Neural crest cell (in vitro differentiated cells): ENCODE measurements at places on chromosomes 7 and 10. TPM values are rescaled to one million over a fixed set of nuclear protein-coding genes. Genes with fewer than 3 reads are reported as not detected.

Gene METTL27
- total RNA-seq: 1.7 and 2.3 TPM in 2 replicates

Gene GBX1
- total RNA-seq: 2.0 and 2.4 TPM in 2 replicates

Gene GIMAP6
- total RNA-seq: not detected in 2 replicates

Gene OR6B1
- not detected in 2 replicates for total RNA-seq

Gene OPALIN
- total RNA-seq: not detected in 2 replicates

Gene GIGYF1
- total RNA-seq: 71.8 and 82.9 TPM in 2 replicates

Gene SMO
- 104 and 119 TPM in 2 replicates for total RNA-seq

Gene SCD
- 969 and 975 TPM in 2 replicates for total RNA-seq

- H3K27ac ChIP-seq: no peak overlapping the region
- H3K4me3 ChIP-seq: no peak overlapping the region
- no peaks in the 10 kb centered on the region for H3K36me3 ChIP-seq
These were observed 98.1 kb downstream of the GPR37 start for GRCh38 chr7:124667312-124668153.

DNA sequence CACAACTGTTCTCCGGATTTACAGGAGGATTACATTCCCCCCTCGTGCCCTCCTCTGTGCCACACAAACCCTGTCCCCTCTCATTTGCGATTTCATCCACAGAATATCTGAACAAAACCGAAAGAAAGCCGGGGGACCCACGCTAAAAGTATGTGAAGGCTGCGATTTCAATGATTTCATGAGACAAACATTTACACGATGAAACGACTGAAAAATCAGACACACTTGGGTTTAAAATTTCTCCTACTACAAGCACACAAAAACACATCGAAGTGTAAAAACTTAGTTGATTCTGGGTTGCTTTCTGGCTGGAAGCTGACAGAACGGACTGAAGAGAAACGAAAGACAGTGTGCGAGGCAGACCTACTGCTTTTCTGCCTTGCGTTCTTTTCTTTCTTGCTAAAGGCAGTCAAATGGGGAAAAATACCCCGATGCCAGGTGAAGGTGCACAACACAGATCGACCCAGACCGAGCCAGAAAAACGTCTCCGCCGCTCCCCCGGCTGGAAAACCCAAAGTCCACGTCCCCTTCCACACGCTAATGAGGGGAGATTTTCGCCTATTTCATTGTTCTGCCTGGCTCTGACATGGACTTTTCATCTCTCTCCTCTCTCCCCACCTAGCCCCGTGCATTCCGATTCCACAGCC, 1.2 kb downstream of the HIPK2 start:
- peak; percentile 9 for DNase-seq
- peaks cover 6% of the 10 kb centered on the region for H3K27me3 ChIP-seq
- peak overlapping the region; percentile 95 for H3K4me3 ChIP-seq

GRCh38 chr7:97871659-97872024, 566 bp downstream of the ASNS start:
- H3K36me3 ChIP-seq: peaks cover 2% of the 10 kb centered on the region
- DNase-seq: no peak
- peak overlapping the region; percentile 88 for H3K27ac ChIP-seq
- H3K27me3 ChIP-seq: peaks cover 17% of the 10 kb centered on the region

GRCh38 chr7:122983261-122983660, 12.2 kb downstream of the TAS2R16 start:
- H3K27ac ChIP-seq: peak overlapping the region; percentile 28
- no peak for DNase-seq
- peaks cover 16% of the 10 kb centered on the region for H3K4me1 ChIP-seq
- no peak overlapping the region for H3K4me3 ChIP-seq
- H3K36me3 ChIP-seq: no peaks in the 10 kb centered on the region

- no peak for DNase-seq
- no peaks in the 10 kb centered on the region for H3K36me3 ChIP-seq
- H3K27me3 ChIP-seq: no peaks in the 10 kb centered on the region
- no peak overlapping the region for H3K4me3 ChIP-seq
- H3K27ac ChIP-seq: no peak overlapping the region
These were observed 26.2 kb upstream of the PIK3AP1 start for GRCh38 chr10:96746503-96746902.

DNA sequence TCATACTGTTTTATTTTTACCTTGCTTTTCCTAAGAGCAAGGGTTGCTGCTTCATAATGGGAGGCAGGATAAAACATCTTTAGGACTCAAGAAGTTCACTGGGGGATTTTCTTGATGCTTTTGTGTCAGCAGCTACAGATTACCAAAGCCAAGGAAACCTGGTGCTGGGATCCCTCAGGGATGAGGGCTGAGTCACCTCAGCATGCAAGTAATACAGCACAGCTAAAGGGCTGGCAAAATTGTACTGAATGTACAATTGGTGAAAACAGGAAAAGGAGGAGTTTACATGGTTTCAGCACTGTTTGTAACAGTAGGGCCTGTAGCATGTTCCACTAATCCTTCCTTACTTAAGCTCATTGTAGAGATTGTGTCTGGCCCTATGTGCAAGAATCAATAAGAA, 1056.8 kb downstream of the SORCS1 start:
- H3K4me3 ChIP-seq: no peak overlapping the region

- H3K4me1 ChIP-seq: no peaks in the 10 kb centered on the region
- no peak for DNase-seq
- H3K27ac ChIP-seq: no peak overlapping the region
- no peaks in the 10 kb centered on the region for H3K36me3 ChIP-seq
These were observed 213.0 kb upstream of the INHBA start for GRCh38 chr7:41915871-41916270.

GRCh38 chr10:131692686-131693334, 208.0 kb upstream of the PPP2R2D start:
- H3K36me3 ChIP-seq: no peaks in the 10 kb centered on the region
- H3K4me1 ChIP-seq: peaks cover 25% of the 10 kb centered on the region
- H3K27ac ChIP-seq: no peak overlapping the region

DNA sequence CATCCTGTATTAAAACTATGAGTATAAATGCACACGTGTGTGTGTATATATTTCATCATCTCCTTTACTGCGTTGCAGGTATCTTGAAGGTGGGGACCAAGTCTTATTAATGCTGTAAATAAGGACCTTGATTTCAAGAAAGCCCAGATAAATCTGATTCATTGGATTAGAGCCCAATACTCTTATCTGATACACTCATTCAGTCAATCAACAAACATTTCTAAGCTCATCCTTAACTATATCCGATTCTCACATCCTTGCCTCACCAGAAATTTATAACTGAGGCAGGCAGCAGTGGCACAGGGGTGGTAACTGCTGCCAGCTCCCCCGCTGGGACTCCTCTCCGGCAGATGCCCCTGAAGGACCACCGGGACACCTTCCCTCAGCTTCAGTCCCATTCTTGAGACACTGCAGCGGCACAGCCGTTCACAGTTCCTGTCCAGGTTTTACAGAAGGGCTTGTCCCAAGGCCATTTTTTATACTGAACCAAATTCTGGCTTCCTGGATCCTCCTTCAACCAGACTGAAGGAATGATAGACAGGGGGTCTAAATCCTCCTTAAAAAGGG, 54.0 kb downstream of the BRI3 start:
- H3K36me3 ChIP-seq: no peaks in the 10 kb centered on the region
- no peaks in the 10 kb centered on the region for H3K4me1 ChIP-seq
